ENCODE measurements at places on chromosomes 6 and 20.

DNA sequence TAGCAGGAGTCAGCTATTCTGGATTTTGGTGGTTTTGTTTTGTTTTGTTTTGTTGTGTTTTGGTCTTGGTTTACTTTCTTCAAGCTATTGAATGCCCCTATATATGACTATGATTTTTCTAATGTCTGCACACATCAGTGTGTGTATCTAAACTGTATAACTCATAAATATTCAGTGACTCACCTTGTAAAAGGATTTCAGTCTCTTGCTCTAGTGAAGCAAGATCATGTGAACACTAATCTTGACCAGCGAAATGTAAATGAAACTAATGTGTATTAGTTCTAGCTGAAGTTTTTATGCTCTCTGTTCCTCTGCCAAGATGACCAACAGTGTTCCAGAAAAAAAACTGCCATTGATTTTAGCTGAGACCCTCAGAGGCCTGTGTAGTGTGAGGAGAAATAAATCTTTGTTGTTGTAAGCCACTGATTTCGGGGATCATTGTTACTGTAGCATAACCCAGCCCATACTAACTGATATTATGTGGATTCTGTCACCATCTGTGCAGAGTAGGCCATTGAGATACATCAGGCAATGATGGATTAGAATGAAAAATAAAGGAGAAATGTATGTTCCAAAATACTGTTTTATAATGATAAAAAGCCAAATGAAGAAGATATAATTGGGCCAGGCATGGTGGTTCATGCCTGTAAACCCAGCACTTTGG, 11.5 kb upstream of the BTBD9 start:
- DNase-seq, result no peak

DNA sequence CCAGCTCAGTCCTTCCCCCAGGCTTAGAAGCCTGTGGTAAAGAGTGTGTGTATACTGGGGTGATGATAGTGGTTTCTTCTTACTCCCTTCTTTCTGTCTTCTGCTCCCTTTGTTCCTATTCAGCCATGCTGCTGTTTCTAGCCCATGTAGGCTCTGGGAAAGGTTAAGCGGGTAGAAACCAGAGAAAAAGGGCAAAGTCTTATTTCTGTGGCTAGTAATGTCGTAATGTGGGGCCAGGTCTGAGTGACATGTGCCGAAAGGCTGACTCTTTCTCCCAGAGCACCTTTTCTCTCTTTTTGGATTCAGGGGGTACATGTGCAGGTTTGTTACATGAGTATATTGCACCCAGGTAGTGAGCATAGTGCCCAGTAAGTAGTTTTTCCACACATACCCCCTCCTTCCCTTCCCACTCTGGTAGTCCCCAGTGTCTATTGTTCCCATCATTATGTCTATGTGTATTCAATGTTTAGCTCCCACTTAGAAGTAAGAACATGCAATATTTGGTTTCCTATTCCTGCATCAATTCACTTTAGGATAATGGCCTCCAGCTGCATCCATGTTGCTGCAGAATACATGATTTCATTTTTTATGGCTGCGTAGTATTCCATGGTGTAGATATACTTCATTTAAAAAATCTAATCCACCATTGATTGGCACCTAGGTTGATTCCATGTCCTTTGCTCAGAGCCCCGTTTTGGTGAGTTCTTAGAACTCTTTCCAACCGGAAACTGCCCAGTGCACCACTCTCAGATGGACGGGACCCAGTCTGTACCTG, 74.3 kb downstream of the EFHC1 start:
- no peak for DNase-seq

DNA sequence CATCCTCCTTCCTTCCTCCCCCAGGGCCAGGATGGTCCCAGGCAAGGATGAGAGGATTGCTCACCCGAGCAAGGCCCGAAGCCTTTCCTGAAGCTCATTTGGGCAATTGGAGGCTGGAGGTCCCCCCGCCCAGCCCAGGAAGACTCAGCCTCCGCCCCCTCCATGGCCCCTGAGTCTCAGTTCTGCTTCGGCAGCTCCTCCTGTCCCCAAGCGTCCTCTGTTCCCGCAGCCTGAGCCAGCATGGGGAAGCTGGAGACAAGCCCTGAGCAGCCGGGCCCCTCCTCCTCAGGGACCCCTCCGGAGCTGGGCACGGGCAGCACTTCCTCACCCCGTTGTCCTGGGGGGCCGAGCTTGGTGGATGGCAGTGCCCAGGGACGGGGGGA, 26.0 kb downstream of the SLC17A9 start:
- DNase-seq, result no peak

DNA sequence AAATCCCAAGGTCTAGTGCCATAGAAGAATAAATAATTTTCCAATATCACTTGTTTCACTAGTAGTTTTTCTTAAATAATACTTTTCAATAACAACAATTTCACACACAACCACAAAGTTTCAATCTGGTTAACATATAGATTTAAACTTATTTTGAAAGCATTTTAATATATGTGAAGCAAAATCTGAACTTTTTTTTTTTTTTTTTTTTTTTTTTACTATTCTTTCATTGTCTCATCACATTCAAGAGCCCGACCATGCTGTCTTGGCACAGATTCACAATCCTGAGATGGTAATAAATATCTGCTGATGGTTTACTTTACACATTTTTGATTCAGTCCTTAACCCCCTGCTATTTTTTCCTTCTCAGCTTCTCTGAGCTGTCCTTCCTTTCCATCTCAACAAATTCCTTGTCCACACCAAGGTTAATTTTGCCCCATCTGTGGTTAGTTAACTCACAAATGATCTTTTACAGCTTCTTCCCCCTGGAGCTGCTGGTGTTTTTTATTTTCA, 262.8 kb downstream of the TMEM242 start:
- DNase-seq, result no peak

DNA sequence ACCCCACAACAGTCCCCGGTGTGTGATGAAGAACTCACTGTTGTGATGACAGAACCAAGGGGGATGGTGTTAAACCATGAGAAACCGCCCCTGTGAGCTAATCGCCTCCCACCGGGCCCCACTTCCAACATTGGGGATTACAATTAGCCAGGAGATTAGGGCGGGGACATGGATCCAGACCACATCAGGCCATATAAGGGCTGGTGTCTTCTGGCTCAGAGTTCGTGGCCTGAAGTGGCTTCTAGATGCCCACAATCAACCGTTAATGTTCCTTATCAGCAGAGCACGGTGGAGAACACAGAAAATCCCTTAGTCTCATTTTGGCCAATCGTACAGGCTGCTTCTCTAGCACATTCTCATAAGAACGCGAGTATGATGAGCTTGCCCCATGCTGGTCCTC, 10.9 kb upstream of the MAS1 start:
- no peak for DNase-seq

- no peak for DNase-seq
These were observed 12.1 kb downstream of the SYNGAP1 start for GRCh38 chr6:33431880-33432541.

GRCh38 chr6:32539839-32540238, 9.8 kb upstream of the HLA-DRB5 start:
- no peak for DNase-seq

- DNase-seq, result no peak
These were observed 135.8 kb downstream of the PXDC1 start for GRCh38 chr6:3615391-3616380.

- DNase-seq, result no peak
These were observed 81.7 kb upstream of the NXT1 start for GRCh38 chr20:23268792-23269354.

DNA sequence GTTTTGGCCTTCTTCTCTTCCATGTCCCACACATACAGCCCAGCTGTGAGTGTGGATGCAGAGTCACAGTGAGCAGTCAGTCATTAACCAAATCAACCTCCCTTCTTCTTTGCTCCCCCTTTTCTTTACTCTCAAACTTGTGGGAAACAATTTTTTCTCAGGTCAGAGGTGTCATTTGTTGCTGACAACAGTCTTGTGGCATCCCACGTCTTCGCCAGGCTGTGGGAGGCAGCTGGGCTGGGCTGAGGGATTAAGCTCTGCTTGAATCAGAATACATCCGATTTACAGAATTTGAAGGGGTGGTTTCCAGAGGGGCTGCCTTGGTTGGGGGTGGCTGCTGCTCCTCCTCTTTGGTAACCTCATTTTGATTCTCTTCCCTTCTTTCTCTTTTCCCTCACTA, 40.5 kb downstream of the SCGN start:
- DNase-seq, result no peak

- no peak for DNase-seq
These were observed 40.4 kb downstream of the KIF25 start for GRCh38 chr6:168037856-168038255.
